ENCODE measurements at places on chromosomes 11 and 22.
A peak's percentile ranks its signal among the peaks of the same experiment; 100 is the strongest.

- no peak overlapping the region for H3K4me3 ChIP-seq
- DNase-seq: no peak
- no peak overlapping the region for H3K27ac ChIP-seq
- H3K36me3 ChIP-seq: no peaks in the 10 kb centered on the region
- H3K4me1 ChIP-seq: no peaks in the 10 kb centered on the region
- H3K27me3 ChIP-seq: peaks cover 11% of the 10 kb centered on the region
Observed at GRCh38 chr11:130816546-130817329, 99.5 kb downstream of the SNX19 start.

- no peaks in the 10 kb centered on the region for H3K27me3 ChIP-seq
- H3K27ac ChIP-seq: no peak overlapping the region
- no peaks in the 10 kb centered on the region for H3K4me1 ChIP-seq
- no peak for DNase-seq
- no peaks in the 10 kb centered on the region for H3K36me3 ChIP-seq
Observed at GRCh38 chr11:124207102-124207792, 24.1 kb downstream of the OR10D3 start.

- no peak overlapping the region for H3K27ac ChIP-seq
- H3K4me1 ChIP-seq: no peaks in the 10 kb centered on the region
- no peaks in the 10 kb centered on the region for H3K27me3 ChIP-seq
- H3K36me3 ChIP-seq: no peaks in the 10 kb centered on the region
- DNase-seq: no peak
- H3K4me3 ChIP-seq: no peak overlapping the region
Observed at GRCh38 chr11:25650319-25650718, 681.6 kb upstream of the ANO3 start.

DNA sequence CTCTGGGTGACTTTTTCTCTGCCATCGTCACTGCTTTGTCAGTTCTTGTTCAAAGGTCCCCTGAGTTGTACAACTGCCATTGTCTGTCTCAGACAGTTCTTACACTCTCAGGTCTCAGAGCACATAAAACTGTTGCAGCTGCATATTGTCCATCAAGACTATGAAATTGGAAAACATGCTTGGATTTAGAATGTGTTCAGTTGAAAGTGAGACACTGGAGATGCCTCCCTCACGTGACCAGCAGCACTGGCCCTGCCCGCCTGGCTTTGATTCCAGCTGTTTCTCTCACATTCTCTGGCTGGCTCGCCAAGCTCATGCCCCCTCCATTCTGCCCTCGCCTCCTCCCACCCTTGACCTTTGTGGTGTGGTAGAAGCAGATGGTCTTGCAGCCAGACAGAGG is 244.2 kb downstream of the NTM start:
- no peaks in the 10 kb centered on the region for H3K36me3 ChIP-seq
- no peak overlapping the region for H3K4me3 ChIP-seq
- no peaks in the 10 kb centered on the region for H3K4me1 ChIP-seq
- no peak overlapping the region for H3K27ac ChIP-seq

GRCh38 chr11:9568854-9569587 is 4.4 kb upstream of the WEE1 start:
- H3K4me3 ChIP-seq: no peak overlapping the region
- H3K36me3 ChIP-seq: no peaks in the 10 kb centered on the region
- no peaks in the 10 kb centered on the region for H3K27me3 ChIP-seq
- H3K4me1 ChIP-seq: peaks cover 37% of the 10 kb centered on the region

DNA sequence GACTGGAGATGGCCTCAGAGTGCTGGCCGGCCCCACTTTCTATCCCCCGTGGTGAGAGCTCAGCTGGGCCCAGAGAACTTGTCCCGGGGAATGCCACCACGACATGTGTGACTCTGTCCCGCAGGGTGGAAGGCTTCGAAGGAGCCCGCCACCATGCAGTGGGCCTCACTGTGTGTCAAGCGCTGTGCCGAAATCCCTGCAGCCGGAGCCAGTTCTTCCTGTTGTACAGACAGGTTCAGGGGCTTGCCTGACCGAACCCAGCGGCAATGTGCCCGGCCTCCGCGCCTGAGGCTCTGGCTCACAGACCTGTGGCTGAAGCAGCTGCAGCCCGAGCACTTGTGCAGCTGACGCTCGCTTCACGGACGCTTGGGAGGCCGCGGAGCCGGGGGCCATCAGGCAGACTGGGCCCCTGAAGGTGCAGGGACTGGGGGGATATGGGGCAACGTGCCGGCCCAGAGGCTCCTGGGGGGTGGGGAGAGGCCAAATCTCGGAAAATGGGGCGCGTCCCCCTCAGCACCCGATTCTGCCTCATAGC is 650 bp downstream of the PPM1F start:
- no peak overlapping the region for H3K27ac ChIP-seq
- peaks cover 2% of the 10 kb centered on the region for H3K36me3 ChIP-seq

- peaks cover 38% of the 10 kb centered on the region for H3K4me1 ChIP-seq
- no peak overlapping the region for H3K4me3 ChIP-seq
- H3K27ac ChIP-seq: no peak overlapping the region
- no peaks in the 10 kb centered on the region for H3K36me3 ChIP-seq
- DNase-seq: no peak
- H3K27me3 ChIP-seq: no peaks in the 10 kb centered on the region
Observed at GRCh38 chr11:128424271-128424711, 163.1 kb downstream of the ETS1 start.

DNA sequence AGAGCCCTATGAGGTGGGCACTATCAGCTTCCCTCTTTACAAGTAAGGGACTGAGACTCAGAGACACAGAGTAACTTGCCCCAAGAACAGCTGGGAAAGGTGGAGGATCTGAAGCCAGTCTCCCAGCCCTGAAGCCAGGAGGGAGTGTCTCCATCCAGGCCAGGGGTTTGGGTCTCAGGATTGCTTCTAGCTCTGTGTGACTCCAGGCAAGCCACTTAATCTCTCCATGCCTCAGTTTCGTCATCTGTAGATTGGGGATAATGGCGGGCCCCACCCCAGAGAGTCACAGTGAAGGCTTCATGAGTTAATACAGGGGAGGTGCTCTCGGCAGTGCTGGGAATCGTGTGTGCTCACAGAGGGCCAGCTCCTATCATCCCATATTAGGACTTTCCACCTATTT is 10.5 kb downstream of the MAP4K2 start:
- H3K4me3 ChIP-seq: no peak overlapping the region
- peaks cover 10% of the 10 kb centered on the region for H3K4me1 ChIP-seq
- no peak overlapping the region for H3K27ac ChIP-seq
- H3K36me3 ChIP-seq: peaks cover 17% of the 10 kb centered on the region

DNA sequence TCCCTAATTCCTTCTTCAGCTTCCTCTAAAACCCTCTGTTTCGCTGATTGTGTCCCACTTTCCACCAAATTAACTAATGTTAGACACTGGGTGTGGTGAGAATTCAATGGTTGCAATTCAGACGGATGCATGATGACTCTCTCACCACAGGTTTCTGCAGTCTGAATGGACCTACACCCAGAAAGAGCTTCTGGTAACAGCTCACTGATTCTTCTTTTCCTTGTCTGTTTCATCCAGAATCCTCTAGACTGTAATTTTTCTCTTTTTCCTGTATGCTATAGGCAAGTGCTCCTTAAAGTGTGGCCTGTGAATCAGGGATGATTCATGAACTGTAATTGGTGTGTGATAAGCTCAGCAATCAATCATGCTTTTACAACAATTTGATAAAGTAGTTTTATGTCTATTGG is 18.1 kb downstream of the MMP10 start:
- DNase-seq: no peak
- H3K27me3 ChIP-seq: peaks cover 7% of the 10 kb centered on the region

- no peaks in the 10 kb centered on the region for H3K36me3 ChIP-seq
- H3K27me3 ChIP-seq: peaks cover 2% of the 10 kb centered on the region
- no peak overlapping the region for H3K27ac ChIP-seq
- no peak overlapping the region for H3K4me3 ChIP-seq
- DNase-seq: no peak
Observed at GRCh38 chr11:105432241-105432995, 177.5 kb upstream of the GRIA4 start.

GRCh38 chr22:27150544-27150941 is 493.2 kb downstream of the MIAT start:
- H3K36me3 ChIP-seq: no peaks in the 10 kb centered on the region
- peaks cover 12% of the 10 kb centered on the region for H3K27me3 ChIP-seq
- H3K4me1 ChIP-seq: no peaks in the 10 kb centered on the region

DNA sequence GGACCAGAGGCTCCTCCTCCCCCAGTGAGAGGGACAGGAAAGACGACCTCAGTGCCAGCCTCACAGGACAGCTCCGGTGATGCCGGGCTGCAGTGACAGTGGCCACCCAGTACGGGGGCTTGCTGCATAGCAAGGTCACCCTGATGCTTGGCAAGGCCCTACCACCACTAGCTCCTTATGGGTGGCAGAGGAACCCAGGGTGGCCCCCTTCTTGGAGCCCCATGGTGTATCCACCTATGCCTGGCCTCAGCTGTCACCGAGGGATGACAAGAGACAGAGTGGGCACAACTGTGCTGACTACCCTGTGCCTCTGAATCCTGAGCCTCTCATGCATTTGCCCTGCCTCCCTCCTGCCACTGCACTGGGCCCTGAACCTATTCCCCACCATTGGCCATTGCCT is 809.2 kb downstream of the TBC1D22A start:
- H3K27ac ChIP-seq: no peak overlapping the region
- no peak overlapping the region for H3K4me3 ChIP-seq
- no peaks in the 10 kb centered on the region for H3K36me3 ChIP-seq
- no peak for DNase-seq
- H3K27me3 ChIP-seq: no peaks in the 10 kb centered on the region
- no peaks in the 10 kb centered on the region for H3K4me1 ChIP-seq

- no peak overlapping the region for H3K4me3 ChIP-seq
- DNase-seq: no peak
- no peak overlapping the region for H3K27ac ChIP-seq
- H3K27me3 ChIP-seq: no peaks in the 10 kb centered on the region
- H3K36me3 ChIP-seq: peaks cover 32% of the 10 kb centered on the region
Observed at GRCh38 chr11:74662487-74663103, 68.6 kb downstream of the CHRDL2 start.

- peaks cover 15% of the 10 kb centered on the region for H3K4me1 ChIP-seq
- H3K36me3 ChIP-seq: no peaks in the 10 kb centered on the region
- DNase-seq: no peak
- no peaks in the 10 kb centered on the region for H3K27me3 ChIP-seq
- H3K4me3 ChIP-seq: peak overlapping the region; percentile 4
Observed at GRCh38 chr22:23773483-23774113, 949 bp downstream of the MMP11 start.

GRCh38 chr11:8871171-8871775 is 39.7 kb upstream of the AKIP1 start:
- DNase-seq: no peak
- H3K4me1 ChIP-seq: peaks cover 6% of the 10 kb centered on the region
- H3K27ac ChIP-seq: no peak overlapping the region
- H3K36me3 ChIP-seq: no peaks in the 10 kb centered on the region
- peak overlapping the region; percentile 16 for H3K4me3 ChIP-seq

DNA sequence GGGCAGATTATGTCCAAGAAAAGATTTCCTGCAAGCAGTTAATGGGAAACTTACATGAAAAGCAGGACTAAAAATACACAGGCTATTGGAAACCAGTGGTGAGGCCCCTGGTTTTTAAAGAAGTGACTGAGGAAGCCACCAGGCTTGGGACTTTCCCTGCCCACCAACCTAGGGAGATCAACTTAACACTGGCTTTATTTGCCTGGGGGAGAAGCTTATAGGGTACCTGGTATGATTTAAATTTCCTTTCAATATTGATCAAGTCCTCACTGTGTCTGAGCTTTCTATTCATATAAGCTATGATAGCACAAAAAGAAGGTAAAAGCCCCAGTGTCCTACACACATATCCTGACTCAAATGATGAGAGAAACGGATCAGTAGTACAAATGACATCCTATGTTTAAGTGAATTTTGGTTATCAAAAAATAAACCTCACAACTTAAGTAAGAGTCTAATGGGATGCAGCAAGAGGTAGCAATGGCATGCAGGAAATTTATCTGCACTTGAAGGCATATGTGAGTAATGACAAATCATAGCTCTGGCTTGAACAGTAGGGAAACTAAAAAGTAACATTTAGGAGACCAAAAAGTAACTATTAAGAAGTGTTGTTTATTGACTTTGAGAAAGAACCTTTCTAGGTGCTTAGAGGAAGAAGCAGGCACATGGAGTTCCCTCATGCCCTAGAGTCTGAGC is 85.3 kb downstream of the GAB2 start:
- H3K27ac ChIP-seq: peak overlapping the region; percentile 46
- peaks cover 2% of the 10 kb centered on the region for H3K36me3 ChIP-seq
- no peak overlapping the region for H3K4me3 ChIP-seq
- no peaks in the 10 kb centered on the region for H3K27me3 ChIP-seq
- peak; percentile 45 for DNase-seq

DNA sequence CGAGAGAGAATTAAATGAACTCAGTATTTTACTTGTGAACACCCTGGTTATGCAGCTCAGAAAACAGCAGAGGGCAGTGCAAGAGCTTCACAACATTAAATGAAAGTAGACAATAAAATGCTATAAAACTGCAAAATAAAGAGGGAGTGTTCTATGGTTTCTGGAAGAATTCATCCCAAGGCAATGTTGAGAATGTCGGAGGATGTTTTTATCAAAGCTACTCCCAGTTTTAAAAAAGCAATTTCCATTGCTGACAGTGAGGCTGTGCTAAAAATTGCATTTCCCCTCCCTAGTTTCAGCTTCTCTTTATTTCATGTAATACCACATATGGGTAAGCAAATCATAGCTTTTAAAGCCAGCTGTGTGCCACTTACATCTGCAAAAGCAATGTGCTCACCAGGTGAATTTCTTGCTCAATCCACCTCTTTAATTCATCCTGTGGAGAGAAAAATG is 296.8 kb downstream of the RAB38 start:
- no peaks in the 10 kb centered on the region for H3K4me1 ChIP-seq
- no peaks in the 10 kb centered on the region for H3K36me3 ChIP-seq
- no peak overlapping the region for H3K27ac ChIP-seq
- DNase-seq: no peak
- no peak overlapping the region for H3K4me3 ChIP-seq
- H3K27me3 ChIP-seq: no peaks in the 10 kb centered on the region

DNA sequence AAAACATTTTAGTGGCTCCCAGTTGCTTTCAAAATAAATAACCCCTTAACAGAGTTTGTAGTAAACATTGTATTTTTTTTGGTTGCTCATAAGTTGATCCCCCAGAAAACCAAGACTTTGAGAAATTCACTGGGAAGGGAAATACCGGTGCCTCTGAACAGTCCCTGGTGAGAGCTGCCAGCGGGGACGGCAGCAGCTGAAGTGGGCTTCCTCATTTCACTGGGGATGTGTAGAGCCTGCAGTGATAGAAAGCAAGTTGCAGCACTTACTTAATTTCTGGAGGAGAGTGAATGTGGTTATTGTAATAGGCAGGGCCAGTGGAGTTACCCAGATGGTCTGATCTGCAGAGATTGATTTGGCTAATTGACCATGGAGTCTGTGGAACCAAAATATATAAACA is 18.6 kb upstream of the MCHR1 start:
- H3K36me3 ChIP-seq: no peaks in the 10 kb centered on the region
- no peak overlapping the region for H3K27ac ChIP-seq
- no peaks in the 10 kb centered on the region for H3K4me1 ChIP-seq
- DNase-seq: no peak
- no peaks in the 10 kb centered on the region for H3K27me3 ChIP-seq
- no peak overlapping the region for H3K4me3 ChIP-seq

DNA sequence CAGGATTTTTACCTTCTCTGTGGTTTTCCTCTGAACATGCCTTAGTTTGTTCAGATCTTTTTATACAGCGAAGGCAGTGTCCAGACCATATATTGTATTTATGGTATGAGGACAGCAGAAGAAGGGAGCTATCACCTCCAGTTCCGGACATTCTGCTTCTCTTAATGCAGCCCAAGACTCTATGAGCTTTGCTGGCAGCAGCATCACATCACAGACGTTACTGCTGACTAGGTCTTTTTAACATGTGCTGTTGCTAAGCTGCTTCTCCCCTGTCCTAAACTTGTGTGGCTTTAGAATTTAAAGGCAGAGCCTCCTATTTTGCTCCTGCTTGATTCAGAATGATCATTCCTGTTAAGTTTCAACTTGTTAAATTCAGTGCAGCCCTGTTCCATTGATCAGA is 13.4 kb downstream of the MICAL2 start:
- no peaks in the 10 kb centered on the region for H3K36me3 ChIP-seq
- H3K4me1 ChIP-seq: peaks cover 57% of the 10 kb centered on the region
- no peak overlapping the region for H3K4me3 ChIP-seq
- no peaks in the 10 kb centered on the region for H3K27me3 ChIP-seq
- no peak overlapping the region for H3K27ac ChIP-seq

Data from activated CD4-positive, alpha-beta memory T cell treated with anti-CD3 and anti-CD28 coated beads for 36 hours (primary cell).